ENCODE measurements at places on chromosomes 5 and 9.

DNA sequence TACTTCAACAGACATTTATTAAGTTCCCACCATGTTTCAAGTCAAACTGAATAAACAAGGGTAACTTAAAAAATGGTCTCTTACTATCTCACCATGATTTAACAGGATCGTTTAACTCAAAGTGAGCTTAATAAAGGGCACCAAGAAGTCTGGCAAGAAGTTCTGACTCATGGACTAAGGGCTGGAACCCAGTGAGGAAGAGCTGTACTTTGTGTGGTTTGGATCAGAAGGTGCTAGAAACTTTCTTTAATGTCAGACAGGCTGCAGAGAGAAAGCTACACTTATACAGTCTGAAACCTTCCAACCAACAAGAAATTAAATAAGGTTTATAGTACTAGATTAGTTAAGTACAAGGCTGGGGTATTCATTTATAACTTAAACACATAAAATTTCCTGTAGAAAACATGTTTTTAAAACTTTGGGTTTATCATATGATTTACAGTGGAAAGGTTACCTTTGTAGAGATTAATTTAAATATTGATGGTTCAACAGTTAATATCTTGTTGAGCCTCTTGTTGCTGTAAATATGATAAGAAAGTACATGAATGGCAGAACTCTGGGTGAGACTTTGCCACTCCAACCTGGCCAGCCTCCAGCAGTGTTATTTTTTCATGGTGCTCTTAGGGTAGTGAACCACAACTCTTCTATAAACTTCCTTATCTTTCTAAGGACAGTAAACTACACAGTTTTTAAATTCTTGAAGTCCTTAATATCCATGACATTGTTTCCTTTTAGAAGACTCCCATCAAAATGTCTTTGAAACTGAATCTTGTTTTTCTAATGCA, 162.8 kb downstream of the MAN2A1 start:
- no peak for DNase-seq

- no peak for DNase-seq
Measured at GRCh38 chr9:136292591-136293448, 11.1 kb downstream of the CCDC187 start.

- DNase-seq = peak; percentile 30
Measured at GRCh38 chr5:176619203-176619568, 9.2 kb upstream of the GPRIN1 start.

DNA sequence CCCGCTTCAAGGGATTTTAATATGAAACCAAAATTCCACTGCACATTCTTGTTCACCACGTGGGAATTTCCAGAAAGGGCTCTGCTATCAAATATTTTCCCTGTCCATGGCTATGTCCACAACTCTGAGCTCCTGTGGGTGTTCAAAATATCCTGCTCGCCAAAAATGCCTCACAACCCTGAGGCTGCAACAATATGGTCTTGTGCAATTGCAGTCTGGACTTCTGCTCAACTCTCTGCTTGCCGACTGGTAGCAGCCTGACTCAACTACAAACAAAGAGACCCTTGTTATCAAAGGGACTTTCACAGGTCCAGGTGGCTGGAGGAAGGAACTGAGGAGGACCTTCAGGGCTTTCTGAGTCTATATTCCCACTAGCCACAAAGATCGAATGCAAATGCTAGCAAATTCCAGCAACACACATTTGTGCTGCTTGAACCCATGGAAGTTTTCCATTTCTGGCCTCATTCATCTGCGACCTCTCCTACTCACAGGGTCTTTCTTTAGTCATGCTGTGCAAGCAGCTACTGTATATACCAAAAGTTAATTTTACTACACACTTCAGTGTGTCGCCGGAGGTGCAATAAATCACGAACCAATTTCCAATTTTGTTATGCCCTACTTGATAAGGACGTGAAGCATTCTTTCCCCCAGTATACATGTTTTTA, 169.2 kb upstream of the SLC30A5 start:
- no peak for DNase-seq

GRCh38 chr5:179624841-179625271, 1.4 kb upstream of the HNRNPH1 start:
- no peak for DNase-seq

GRCh38 chr9:114348906-114349482, 19.3 kb downstream of the ORM2 start:
- peak; percentile 61 for DNase-seq

- no peak for DNase-seq
Measured at GRCh38 chr9:99366621-99367020, 144.5 kb downstream of the SEC61B start.

GRCh38 chr9:130461218-130461630, 16.5 kb downstream of the ASS1 start:
- DNase-seq = peak; percentile 71

DNA sequence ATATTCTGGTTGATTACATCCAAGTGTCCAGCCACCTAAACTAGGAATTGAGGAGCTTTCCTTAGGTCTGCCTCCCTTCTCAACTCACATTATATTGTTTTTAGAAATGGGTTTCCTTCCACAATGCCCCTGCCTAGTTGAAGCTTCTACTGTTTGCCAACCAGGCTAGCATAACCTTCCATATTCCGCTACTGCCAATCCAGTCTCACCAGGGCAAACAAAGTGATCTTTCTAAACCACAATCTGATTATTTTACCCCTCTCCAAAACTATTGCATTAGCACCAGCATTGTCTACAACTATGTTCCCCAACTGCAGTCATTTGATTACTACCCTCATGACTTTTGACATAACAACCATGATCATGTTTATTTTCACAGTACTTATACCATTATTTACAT, 115.8 kb upstream of the RASEF start:
- DNase-seq = no peak

DNA sequence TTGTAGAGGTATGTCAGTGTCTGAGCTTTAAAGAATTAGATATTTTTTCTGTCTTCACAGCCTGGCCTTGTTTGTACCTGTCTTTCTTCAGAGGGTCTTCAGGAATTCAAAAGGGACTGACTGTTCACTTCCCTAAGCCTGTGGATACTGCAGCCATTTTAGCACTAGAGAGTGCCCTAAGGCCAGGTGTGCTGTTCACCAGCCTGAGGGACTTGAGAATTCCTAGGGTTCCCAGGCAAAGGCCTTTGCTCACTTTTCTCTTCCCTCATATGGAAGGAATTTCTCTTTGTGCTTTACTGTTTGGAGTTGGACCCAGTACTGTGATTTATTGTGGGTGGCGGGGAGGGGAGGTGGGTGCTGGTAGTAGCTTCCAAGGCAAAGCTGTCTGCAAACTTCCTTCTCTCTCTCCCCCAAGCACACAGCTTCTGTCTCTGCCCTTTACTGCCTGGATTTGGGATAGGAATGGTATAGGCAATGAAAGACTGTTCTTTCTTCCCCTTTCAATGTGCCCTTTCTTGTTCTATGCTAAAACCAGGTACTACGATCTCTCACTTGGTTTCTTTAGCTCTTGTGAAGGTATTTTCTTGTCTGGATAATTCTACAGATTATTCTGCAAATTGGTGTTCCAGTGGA, 9.7 kb upstream of the LRRC70 start:
- no peak for DNase-seq

DNA sequence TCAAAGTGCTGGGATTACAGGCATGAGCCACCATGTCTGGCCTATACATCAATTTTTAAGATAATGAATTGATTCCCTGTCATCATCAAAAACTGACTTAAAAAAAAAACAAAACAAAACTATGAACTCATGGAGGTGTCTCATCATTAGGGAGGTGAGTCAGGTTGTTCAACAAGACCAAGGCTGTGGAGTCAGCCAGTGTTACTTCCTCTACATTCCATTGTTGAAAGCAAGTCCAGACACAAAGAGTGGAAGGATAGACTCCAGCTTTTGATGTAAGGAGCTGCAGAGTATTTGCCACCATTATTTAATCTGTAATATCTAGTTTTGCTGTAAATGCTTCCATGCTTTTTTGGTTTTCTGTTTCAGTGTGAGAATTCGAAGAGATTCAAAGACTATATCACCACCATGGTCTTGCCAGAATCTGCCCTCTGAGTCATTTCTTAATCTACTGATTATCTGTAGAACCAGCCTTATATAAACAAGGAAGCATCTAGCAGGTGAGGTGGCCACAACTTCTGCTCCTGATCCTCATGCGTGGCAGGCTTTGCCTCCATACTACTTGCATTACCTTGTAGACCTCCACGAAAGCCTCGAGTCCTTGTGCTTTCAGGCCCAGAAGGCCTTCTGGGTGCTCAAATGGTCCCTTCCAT, 156.1 kb downstream of the FGF1 start:
- no peak for DNase-seq

GRCh38 chr9:98925956-98926355, 17.8 kb upstream of the COL15A1 start:
- DNase-seq = no peak

DNA sequence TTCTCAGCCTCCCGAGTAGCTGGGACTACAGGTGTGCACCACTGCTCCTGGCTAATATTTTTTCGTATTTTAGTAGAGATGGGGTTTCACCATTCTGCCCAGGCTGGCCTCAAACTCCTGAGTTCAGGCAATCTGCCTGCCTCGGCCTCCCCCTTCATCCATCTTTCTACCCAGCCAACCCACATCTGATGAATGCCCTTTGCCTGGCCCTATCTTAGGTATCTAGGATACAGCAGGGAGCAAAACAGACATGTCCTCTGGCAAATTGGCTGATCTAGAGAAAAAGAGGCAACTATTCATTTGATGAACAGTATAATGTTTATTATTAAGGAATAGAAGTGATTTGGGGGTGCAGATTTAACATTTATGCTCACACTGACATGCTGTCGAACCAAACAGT, 123.0 kb downstream of the TRIO start:
- no peak for DNase-seq

DNA sequence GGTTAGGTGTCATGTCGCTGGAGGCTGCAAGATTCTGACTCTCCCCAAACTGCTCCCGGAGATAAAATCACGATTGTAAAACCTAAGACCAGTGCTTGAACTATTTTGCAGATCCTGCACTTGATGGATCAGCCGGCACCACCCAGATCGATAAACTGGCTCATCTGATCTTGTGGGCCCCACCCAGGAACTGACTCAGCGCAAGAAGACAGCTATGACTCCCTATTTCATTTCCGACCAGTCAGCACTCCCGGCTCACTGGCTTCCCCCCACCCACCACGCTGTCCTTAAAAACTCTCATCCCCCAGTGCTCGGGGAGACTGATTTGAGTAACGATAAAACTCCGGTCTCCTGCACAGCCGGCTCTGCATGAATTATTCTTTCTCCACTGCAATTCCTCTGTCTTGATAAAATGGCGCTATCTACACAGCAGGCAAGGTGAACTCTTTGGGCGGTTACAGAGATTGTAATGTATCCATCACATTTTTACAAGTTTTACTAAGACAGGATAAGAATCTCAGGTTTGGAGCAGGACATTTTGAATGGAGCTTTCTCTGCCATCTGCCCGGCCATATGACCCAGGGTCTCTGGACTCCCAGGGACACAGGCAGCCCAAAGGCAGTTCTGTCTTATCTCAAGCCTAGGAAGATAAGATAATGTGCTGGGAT, 10.6 kb upstream of the PPP1R26 start:
- DNase-seq = no peak

DNA sequence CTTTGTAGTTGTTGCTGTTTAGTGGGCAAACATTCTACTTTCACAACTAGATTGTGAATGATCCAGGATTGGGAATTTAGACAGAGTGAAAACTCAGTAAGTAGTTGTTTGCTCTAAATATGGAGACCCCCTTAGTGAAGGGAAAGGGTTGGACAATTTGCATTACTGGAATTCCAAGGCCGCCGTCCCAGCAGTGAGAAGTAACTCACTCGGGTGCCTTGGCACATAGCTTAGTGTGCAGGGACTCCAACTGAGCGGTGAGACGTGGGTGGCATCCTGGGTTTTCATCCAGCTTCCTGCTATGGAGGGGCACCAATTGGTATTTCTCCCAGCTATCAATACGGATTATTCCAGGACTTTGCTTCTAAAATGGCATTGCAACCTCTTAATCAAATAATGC, 69.7 kb upstream of the FCN1 start:
- DNase-seq = no peak

DNA sequence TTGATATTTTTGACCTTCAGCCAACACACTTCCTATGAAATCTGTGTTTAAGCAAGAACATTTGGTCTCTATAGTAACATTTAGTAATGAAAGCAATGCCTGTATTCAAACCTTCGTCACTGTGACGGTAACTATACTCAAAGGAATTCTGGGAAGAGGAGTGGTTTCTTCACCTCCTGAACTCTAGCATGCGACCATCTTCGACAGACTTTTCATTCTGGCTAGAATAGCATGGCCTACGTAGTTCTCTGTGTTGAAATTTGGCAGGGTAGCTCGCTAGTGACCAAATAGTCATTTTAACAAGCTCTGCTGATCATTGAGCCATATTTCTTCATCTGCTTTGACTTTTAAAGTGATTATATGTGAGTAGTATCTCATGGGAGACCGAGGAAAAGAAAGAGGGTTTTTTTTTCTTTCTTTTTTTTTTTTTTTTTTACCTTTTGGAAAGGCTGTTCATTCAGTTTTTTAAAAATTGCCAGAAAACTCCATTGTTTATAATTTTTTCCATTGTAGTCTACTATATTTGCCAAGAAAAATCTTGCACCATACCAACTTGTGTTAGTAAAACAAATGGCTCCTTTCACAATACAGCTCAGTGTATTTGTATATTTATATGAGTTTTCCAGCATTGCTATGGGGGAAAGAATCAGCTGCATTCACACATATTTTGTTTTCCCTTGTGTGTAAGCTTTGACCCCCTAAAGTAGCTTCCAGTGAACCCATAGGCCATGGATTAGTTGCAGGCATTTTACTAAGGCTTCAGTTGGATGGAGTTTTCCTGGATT, 166.8 kb downstream of the NNT start:
- DNase-seq = no peak

GRCh38 chr5:143239882-143240518, 163.5 kb downstream of the NR3C1 start:
- no peak for DNase-seq

All from memory B cell (primary cell).